Hematopoietic multipotent progenitor cell treated with erythropoietin and hydrocortisone succinate and interleukin-3 and kit ligand, for 8 days (in vitro differentiated cells): ENCODE measurements at places on chromosomes 2 and 18.

GRCh38 chr2:161283926-161284325 lies 24.3 kb upstream of the PSMD14 start:
- DNase-seq = no peak

- DNase-seq = no peak
Measured at GRCh38 chr2:239245872-239246721, 154.7 kb downstream of the HDAC4 start.

DNA sequence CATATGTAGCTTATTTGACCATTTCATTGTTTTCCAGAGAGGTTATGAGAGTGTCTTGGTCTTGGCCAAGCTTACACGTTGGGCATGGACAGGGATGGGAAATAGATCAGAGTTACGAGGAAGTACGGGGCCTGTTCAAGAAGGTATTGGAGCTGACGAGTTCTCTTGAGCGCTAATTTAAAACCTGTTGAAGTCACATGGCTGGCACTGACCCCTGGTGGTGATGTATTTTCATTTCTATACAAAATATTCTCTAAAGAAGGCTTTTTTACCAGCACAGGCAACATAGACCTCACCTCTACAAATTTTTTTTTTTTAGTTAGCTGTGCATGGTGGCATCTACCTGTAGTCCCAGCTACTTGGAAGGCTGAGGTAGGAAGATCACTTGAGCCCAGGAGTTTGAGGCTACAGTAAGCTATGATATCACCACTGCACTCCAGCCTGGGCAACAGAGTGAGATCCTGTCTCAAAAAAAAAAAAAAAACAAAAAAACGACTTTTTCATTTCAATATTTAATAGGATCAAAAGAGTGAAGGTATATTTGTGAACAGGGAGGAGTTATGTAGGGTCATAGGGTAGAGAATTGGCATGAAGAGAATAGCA lies 19.6 kb downstream of the UGP2 start:
- peak; percentile 81 for DNase-seq

GRCh38 chr2:61995515-61995914 lies 90.0 kb downstream of the COMMD1 start:
- DNase-seq = peak; percentile 45

DNA sequence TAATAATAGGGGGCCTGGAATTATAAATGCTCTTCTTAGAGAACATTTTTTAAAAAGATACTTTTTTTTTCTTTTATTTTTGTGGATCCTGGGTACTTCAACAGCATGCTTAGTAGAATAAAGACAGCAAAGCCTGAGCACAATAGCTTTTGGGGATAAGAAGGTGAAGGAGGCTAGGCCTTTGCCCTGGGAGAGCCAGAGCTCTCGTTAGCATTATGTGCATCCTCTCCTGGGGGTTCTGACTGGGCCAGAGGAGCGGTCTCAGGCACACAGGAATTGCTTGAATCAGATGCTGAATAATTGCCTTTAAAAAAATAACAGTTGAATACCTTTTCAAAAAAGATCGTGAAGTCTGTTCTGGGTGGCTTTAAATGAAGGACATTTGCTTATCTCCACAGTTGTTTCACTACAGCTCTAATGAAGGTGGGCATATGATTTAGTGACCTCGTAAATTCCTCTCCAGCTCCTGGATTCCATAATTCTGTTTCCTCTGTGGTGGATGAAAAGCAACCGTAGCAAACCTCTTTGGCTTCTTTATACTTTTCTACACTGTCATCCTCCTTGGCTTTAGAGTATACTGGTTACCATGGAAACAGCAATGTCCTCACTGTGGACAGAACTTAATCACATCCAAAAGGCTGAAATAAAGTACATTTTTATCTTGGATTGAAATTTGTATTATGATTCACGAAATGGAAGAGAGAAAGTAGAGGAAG lies 133.8 kb downstream of the MAIP1 start:
- no peak for DNase-seq

DNA sequence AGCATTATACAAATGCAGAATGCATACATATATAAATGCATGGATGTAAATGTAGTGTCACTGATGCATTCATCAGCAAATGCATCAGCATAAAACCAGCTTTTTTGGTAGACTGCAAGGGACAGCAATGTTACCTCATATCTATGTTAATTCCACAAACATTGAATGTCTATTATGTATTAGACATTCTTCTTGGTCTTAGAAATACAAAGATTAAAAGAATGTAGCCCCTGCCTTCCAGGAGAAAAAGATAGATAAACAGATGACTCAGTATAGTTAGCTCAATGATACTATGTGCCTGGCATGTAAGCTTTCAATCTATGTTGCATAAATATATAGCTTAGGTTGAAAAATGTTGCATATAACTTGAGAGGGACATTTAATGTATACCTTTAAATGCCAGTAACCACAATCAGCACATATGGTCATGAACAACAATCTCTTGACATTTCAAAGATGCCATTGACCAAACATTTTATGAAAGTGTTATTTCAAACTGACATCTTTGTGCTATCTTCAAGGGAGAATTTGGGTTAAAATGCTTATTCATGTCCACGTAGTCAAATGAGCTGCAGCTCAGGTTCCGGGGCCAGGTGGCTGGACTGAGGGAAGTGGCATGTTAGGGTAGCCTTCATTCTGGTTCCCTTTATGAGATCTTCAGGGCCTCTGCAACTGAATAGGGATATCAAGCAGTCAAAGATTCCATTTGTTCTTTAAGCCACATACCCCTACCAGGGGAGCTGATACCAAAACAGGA lies 45.2 kb upstream of the GCG start:
- no peak for DNase-seq

GRCh38 chr2:235612181-235612950 lies 118.5 kb downstream of the AGAP1 start:
- DNase-seq = no peak

- no peak for DNase-seq
Measured at GRCh38 chr2:111534910-111535352, 349.1 kb downstream of the ANAPC1 start.

DNA sequence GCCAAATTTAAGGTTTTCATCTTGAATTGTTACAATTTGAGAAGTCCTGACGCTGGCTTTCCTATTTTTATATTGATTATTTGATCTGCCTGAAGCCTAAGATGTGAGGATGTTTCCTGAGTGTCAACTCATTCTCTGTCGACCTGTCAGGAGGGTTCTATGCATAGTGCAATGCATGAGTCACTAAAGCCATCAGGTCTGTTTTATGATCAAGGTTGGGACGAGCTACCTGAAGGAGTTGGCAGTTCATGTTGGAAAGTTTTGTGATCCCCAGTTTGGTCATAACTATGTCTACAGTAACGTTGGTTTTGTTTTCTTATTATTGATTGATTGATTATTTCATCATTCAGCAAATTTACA lies 71.2 kb downstream of the NABP1 start:
- DNase-seq = no peak

DNA sequence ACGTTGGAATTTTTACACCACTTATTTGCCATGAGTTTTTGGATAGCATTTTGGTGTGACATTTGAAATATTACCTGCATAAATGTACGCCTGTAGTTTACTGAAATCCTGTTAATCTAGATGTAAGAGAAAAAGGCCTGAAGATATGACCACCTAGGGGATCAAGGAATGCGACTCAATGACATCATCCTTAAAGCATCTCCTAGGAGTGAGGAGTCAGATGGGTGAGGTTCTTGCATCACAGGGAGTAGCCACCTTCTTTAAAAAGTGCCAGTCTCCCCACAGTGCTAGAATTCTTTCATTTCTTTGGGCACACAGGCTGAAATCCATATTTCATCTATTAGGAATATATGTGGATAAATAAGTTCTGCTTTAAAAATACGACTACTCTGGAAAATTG lies 34.5 kb downstream of the ADCYAP1 start:
- DNase-seq = no peak
